Brain pericyte (primary cell): ENCODE measurements at places on chromosomes 4 and X.

DNA sequence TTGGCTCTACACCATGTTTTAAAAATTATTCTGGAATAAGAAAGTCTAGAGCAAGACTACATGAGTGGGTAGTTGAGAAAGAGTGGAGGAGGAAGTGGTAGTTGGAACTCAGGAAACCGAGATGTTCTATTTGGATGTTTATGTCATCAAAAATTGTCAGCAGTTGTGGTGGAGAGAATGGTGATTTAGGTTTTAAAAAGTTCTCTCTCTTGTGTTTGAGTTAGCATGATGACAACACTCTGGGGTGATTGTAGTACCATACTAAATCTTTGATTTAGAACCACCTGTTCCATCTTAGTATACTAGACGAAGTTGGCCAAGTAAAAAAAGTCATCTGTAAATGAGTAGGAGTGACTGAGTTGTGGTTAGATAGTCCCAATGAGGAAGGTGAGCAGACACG, 40.7 kb downstream of the KLHL2 start:
- DNase-seq: no peak

DNA sequence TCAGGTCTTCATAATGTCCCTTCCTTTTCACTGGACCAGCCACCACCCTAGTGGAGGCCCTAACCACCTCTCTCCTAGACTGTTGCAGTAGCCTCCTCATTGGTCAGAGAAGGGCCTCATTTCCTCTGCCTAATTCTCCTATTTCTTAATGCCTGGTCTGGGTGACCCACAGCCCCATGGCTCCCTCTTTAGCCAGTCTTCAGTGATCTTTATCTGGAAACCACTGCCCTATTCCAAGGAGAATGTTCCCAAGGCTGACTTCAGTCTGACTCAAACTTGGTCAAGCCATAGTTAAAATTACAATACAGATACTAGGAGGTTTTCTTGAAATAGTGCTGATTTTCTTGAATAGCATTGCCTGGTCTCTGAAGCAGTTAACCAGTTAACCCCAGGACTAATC, 53.6 kb upstream of the PRPS1 start:
- DNase-seq: no peak

GRCh38 chrX:133005042-133005441, 46.6 kb upstream of the HS6ST2 start:
- DNase-seq: no peak

- DNase-seq: no peak
Measured at GRCh38 chr4:89781321-89781720, 55.6 kb downstream of the SNCA start.

DNA sequence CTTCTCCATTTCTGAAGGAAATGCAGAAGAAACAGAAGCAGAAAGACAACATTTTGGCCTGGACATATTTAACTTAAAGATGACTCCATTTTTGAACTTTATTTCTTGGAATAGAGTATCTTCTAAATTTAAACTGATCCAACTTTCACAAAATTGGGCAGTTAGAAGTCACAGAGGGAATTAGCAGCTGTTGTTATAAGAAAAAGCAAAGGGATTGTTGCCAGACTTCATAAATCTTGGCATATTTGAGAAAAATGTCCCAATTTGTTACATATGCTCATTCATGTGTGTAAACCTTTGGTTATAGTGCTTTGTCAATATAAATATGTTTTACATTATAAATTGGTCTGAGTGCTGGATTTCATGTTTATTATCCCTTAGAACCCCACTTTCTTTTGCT, 3.4 kb downstream of the GLUD2 start:
- DNase-seq: no peak

DNA sequence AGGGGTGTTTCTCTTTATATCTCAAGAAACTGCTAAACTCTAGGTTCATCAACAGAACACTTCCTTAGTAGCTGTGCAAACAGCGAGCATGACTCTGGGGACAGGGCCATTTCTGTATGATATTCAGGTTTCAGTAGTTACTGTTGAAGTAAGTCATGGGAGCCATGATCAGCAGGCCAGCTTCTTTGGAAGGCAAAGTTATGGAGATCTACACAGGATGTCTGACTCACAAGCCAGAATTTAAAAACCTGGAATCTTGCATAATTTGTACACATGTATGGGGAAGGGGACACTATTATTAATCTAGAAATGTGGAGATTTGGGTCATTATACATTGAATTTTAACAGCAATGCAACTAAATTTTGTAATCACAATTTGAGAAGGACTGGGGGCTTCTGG, 187.8 kb upstream of the NR3C2 start:
- DNase-seq: no peak

DNA sequence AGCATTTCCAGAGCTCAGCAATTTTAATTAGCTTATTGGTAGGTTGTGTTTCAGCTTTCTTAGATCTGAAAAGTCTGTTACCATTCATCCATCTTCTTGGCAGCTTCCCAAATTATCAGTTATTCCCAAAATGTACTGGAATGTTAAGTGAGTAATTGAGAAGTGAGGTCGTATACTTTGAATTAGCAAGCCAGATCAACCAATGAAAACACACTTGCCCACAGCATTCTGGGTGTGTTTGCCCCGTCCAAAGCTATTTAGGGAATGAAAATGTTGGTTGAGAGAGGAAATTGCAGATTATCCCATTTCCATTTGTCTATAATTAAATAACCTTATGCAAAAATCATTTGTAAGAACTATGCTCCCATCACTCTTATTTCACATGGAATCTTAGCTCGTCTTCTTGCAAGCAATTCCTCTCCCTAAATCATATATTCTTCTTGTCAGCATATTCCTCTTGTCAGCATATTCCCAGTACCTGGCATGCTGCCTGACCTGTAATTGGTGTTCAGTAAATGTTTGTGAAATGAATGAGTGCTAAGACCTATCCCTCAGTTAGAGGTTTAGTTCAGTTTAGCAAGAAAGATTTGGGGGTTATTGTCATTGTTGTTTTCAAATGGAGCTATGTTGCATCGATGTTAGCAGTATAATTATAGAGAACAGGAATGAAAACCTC, 23.3 kb upstream of the ANTXR2 start:
- no peak for DNase-seq

- DNase-seq: no peak
Measured at GRCh38 chrX:21972721-21973120, 32.2 kb downstream of the SMS start.

- DNase-seq: no peak
Measured at GRCh38 chrX:102560423-102561068, 38.8 kb upstream of the ARMCX5 start.

GRCh38 chrX:28628120-28628519, 40.9 kb downstream of the IL1RAPL1 start:
- no peak for DNase-seq

GRCh38 chrX:129777218-129778030, 2.3 kb upstream of the SASH3 start:
- no peak for DNase-seq

DNA sequence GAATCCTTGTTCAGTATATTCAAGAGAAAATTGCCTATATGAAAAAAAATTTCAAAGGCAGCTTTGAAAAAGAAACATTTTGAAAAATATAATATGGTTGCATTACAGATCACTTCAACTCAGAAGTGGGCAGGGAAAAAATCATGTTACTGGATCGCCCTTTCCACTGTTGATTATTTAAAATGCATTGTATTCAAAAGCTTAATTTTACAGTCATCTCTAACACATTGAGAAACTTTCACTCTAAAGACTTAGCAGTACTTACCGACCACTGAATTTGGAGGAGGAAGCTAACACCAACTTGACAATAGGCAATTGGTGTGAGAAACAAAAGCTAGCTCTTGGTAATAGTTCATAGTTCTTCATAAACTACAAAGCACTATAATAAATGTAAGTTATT, 101.9 kb downstream of the CEP135 start:
- no peak for DNase-seq

GRCh38 chr4:148442832-148443511, 758 bp upstream of the NR3C2 start:
- no peak for DNase-seq

DNA sequence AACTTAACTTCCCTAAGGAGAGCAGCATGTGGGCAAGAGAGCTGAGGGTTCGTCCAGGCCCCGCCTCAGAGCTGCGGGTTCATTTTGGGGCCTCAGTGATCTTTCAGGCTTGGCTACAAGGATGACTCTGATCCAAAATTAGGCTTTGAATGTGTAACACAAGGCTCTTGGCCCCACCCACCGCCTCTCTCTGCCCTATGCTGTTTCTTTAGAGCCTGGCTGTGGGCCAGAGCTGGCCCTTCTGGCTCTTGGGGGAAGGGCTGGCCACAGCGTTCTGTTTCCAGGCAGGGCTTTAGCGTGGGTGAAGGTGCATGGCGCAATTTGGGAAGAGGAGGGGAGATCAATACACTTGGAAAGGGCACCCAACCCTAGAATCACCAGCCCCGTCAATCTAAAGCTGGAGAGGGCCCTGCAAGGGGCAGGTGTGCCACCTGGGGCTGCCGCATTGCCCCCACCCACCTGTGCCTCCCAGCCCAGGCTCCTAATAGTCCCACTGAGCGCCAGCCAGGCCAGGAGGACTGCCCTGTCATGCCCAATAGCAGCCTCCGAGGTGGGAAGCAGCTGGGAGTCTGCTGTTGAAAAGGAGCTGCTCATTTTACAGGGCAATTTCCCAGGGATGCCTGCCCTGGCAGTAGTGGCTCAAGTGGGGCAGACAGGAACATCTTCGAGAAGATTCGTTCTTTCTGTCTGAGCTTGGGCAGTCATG, 84.5 kb upstream of the MAML3 start:
- peak; percentile 80 for DNase-seq

DNA sequence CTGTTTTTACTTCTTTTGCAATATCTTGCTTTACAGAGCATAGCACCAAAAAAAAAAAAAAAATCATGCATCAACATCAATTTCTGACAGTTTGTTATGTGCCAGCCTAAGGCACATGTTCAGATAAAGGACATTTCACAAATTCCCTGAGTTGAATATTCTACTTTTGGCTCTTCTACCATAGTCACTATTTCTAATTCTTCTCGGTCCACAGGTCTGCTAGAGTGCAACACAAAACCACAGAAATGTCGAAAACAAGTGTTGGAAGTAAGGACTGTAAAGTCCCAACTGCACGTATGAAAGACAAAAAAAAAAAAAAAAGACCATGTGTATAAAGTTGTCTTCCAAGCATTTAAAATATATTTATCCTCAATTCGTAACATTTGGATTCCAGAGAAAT, 494.2 kb upstream of the INTU start:
- no peak for DNase-seq

GRCh38 chrX:6448003-6448402, 86.9 kb downstream of the VCX3A start:
- DNase-seq: no peak

DNA sequence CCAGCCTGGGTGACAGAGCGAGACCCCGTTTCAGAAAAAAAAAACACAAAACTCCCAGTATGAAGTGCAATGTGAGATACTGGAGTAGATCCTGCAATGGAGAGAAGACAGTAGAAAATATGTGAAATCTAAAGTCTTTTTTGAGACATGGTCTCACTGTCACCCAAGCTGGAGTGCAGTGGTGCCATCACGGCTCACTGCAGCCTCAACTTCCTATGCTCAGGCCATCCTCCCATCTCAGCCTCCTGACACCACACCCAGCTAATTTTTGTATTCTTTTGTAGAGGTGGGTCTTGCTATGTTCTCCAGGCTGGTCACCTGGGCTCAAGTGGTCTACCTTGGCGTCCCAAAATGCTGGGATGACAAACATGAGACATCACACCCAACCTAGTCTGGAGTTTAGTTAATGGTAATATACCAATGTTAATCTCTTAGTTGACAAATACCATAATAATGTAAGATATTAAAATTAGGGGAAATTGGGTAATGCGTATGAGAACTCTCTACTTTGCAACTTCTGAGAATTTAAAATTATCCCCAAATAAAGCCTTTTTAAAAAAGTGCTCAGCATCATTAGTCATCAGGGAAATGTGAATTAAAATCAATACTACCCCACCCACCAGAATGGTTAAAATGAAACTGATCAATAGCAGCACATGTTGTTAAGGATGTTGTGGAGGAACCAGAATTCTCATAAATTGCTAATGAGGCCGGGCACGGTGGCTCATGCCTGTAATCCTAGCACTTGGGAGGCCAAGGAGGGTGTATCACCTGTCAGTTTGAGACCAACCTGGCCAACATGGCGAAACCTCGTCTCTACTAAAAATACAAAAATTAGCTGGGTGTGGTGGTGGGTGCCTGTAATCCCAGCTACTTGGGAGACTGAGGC, 15.0 kb downstream of the RBMX start:
- DNase-seq: no peak

DNA sequence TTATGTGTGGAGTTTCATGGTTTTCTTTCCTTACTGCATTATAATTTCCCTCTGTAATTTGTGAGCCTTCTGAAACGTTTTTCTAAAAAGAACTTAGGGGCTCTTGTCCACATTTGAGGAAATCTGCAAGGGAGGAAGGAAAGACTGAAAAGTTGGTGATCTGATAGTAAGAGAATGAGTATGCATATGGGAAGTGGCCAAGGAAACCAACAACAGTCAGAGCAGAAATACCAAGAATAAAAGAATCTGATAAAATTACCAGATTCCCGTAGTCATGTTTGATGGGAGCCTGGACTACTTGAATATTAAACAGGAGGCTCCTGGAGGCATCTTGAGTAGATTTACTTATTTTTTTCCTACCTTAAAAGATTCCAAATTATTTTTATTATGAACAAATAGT, 50.1 kb downstream of the MEPE start:
- DNase-seq: no peak

GRCh38 chrX:135453381-135453780, 31.6 kb downstream of the SMIM10L2A start:
- DNase-seq: no peak

DNA sequence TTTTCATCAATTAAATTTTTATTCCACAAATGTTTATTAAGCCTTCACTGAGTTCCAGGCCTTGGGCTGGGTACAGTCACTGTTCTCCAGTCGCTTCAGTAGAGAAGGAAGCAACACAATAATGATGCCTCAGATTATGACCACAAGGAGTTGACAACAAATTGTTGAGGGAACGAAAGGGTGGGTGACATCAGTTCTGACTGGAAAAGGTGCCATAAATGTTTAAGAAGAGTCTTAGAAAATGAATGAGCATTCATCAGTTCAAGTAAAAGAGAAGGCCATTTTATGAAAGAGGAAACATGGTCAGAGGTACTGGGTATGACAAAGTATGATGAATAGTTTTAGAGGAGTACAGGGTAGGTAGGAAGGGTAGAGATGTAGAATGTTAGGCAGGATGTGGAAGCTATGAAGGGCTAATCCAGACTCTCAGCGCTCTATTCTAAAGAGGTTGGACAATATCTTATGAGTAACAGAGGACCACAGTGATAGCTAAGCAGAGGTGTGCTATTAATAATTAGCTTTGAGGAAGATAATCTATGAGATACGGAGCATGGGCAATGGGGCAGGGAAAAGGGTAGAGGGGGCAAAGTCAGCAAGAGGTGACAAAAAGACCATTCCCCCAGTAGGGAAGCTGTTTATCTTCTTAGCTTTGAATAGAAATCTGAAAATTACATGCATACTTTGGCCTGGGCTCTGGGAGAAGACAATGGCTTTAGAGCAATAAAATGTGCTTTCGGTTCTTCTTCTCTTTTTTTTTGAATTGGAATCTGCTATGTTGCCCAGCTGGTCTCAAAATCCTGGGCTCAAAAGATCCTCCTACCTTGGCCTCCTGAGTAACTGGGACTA, 20.4 kb downstream of the AFP start:
- DNase-seq: no peak

- no peak for DNase-seq
Measured at GRCh38 chr4:181670506-181670905, 572.7 kb upstream of the TENM3 start.

- DNase-seq: no peak
Measured at GRCh38 chr4:114193624-114194399, 214.4 kb upstream of the ARSJ start.

GRCh38 chrX:119406776-119407175, 7.6 kb downstream of the SLC25A43 start:
- no peak for DNase-seq

GRCh38 chr4:23931489-23931830, 41.6 kb upstream of the PPARGC1A start:
- DNase-seq: no peak
